ENCODE measurements at places on chromosomes 16 and 17.
A peak's percentile ranks its signal among the peaks of the same experiment; 100 is the strongest.

GRCh38 chr16:64398793-64399192 is 723.1 kb downstream of the CDH11 start:
- DNase-seq, result no peak

DNA sequence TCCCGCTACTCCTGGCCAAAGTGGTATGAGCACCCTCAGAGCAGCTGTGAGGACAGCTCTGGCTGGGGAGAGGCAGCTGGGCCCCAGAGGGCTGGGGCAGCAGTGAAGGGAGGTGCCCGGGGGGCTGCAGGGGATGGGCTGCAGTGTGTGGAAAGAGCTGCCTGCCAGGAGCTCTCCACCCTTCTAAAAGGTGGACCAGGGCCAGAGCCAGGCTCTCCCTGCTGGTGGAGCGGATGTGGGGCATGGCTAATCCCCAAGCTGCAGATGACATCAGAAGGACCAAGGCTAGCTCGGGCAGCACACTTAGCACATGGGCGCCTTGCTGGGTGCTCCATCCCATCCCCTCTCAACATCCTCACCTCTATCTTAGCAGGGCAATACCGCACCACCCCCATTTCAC is 103.1 kb downstream of the SDK2 start:
- DNase-seq, result no peak

GRCh38 chr17:3033741-3034577 is 29.4 kb downstream of the OR1D5 start:
- no peak for DNase-seq

- no peak for DNase-seq
Observed at GRCh38 chr17:47717261-47717697, 15.8 kb upstream of the TBX21 start.

DNA sequence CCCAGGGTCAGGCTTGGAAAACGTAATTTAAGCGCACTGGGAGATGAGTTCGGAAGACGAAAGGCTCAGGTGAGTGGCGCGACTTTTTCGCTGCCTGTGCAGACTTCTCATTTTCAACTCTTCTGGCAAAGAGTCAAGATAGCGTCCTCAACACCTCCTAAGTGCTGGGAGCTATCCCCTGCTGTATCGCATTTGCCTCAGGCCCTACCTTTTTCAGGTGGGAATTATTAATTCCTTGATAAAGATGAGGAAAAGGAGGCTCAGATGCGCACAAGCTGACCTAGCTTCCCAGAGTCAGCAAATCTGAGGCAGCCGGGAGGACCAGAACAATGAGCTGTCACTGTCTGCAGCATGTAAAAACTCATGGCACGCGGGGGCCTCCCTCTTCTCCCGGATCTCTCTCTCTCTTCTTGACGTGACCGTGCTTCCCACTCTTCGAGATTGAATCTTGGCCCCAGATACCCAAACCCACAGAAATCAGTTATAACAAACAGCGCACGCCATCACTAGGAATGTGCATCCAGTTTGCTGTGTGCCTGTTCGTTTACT is 512 bp upstream of the ADAMTS18 start:
- no peak for DNase-seq

GRCh38 chr16:87878704-87879103 is 9.4 kb upstream of the SLC7A5 start:
- no peak for DNase-seq

GRCh38 chr17:56319531-56319930 is 166.3 kb downstream of the ANKFN1 start:
- DNase-seq, result no peak

DNA sequence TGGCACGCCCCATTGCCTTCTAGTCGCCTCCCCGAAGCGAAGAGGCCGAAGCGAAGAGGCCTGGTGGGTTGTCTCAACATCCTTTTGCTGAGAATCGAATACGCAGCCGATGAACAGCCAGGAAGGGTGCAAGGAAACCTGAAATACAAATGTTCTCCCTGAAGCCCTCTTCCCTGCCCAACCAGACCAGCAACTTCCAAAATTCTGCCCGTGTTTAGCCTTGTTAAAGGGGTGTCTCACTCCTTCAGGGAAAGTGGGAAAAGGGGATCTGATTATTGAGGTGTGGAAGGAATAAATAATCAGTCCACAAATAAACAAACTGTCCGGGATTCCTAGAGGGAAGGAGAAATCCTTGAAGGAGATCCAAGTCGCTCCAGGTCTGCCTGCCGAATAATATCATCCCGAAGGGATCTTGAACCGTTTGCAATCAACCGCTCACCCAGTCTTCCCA is 1.4 kb upstream of the FOXC2 start:
- DNase-seq, result no peak

- DNase-seq, result no peak
Observed at GRCh38 chr16:27924411-27925118, 138.9 kb downstream of the GSG1L start.

DNA sequence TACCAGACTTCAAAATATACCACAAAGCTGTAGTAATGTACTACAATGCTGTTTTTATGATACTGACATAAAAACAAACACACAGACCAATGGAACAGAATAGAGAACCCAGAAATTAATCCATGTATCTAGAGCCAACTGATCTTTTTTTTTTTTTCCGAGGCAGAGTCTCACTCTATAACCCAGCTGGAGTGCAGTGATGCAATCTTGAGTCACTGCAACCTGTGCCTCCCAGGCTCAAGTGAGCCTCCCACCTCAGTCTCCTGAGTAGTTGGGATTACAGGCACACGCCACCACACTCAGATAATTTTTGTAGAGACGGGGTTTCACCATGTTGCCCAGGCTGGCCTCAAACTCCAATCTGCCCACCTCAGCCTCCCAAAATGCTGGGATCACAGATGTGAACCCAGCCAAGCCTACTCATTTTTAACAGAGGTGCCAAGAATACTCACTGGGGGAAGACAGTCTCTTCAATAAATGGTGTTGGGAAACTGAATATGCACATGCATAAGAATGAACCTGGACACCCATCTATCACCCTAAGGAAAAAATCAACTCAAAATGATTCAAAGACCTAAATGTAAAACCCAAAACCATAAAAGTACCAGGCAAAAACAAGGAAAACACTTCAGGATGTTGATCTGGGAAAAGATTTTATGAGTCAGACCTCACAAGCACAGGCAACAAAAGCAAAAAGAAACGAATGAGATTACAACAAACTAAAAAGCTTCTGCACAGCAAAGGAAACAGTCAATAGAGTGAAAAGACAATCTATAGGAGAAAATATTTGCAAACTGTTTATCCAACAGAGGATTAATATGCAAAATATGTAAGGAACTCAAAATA is 63.1 kb downstream of the STX8 start:
- DNase-seq, result no peak

GRCh38 chr16:822174-822908 is 21.8 kb upstream of the GNG13 start:
- no peak for DNase-seq

GRCh38 chr17:80855948-80856862 is 135.4 kb upstream of the CHMP6 start:
- DNase-seq, result peak; percentile 85

DNA sequence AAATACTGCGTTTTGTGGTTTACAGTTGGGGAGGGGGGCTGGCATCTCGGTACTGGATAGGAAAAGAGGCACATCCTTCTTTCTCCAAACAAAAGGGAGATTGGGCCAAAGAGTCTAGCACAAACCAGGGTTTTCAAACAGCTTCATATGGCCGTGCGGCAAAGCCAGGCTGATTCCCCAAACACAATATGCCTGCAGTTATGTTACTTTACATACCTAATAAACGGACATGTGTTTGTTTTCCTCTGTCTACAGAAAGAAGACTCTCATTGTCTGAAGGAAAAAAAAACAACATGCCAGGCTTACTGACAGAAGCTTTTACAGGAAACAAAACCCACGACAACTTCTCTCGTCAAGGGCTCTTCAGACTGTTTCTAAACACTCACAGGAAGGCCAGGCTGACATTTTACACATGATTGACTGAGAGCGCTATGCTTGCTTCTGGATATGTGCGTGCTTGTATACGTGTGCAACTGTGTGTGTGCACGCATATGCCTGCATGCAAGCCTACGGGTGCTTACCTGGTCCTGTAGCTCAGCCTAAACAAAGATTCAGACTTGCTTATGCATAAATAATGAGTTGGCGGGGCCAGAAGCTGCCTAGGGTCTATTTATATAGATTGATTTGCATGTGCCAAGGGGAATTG is 461.0 kb upstream of the C16orf82 start:
- no peak for DNase-seq

GRCh38 chr16:19601083-19601976 is 45.8 kb downstream of the VPS35L start:
- no peak for DNase-seq

DNA sequence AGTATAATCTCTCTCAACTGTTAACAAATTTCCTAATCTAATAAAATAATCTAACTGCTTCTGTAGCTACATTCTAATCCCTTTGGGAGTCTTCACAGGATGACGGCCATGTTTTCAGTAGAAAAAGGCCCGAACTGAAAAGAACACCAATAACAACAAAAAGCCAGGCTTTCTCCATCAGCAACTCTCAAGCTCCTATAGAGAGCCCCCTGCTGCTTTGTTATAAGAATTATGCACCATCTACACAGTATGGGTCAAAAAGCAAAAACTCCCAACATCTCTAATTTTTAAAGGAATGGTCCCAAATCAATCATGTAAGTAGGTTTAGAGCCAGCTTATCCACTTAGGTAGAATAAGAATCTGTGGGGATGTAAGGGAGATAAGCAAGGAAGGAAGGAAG is 163.6 kb upstream of the C17orf78 start:
- no peak for DNase-seq

- no peak for DNase-seq
Observed at GRCh38 chr16:60107437-60107836, 1373.3 kb upstream of the GOT2 start.

DNA sequence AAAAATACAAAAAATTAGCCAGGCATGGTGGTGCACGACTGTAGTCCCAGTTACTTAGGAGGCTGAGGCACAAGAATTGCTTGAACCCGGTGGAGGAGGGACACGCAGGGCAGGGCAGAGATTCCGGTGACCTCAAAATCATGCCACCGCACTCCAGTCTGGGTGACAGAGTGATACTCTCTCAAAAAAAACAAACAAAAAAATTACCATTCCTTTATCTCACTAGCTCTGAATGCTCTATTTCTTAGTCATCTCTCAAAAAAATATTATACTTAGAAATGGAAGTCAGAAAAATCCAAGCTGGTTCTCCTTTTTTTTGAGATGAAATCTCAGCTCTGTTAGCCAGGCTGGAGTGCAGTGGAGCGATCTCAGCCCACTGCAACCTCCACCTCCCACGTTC is 40.8 kb downstream of the SPOP start:
- no peak for DNase-seq

- DNase-seq, result no peak
Observed at GRCh38 chr16:87133112-87133850, 183.9 kb downstream of the C16orf95 start.
